ENCODE measurements at places on chromosomes 11 and 22.

GRCh38 chr11:10066441-10066840 is 227.6 kb downstream of the SBF2 start:
- DNase-seq, result no peak

GRCh38 chr11:17208257-17208999 is 642 bp upstream of the PIK3C2A start:
- peak; percentile 85 for DNase-seq

GRCh38 chr22:38437416-38437815 is 17.6 kb downstream of the KCNJ4 start:
- DNase-seq, result no peak

DNA sequence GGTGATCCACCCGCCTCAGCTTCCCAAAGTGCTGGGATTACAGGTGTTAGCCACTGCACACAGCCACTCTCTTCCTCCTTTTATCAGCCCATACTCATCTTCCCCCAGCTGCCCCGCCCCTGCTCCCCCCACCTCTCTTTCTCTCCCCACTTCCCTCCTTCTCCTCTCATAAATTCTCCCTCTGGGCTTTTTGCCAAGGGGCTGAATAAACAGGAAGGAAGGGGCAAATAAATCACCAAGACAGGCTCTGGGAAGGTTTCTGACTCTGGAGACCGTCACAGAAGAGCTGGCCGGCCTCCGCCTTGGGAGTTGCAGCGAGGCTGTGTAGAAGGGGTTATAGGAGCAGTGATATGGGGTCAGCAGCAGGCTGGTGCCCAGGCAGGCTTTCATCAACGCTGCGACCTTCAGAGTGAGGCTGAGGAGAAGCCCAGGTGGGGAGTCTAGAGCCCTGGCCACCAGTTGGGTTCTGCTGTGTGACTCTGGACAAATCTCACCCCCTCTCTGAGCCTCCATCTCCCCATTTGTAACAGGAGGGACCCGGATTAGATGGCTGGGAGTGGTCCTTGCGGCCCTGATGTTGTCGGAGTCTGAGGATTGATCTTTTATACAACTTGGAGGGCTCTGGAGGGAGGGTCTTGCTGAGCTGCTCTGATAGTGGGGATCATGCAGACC is 62.6 kb upstream of the RASD2 start:
- peak; percentile 91 for DNase-seq

DNA sequence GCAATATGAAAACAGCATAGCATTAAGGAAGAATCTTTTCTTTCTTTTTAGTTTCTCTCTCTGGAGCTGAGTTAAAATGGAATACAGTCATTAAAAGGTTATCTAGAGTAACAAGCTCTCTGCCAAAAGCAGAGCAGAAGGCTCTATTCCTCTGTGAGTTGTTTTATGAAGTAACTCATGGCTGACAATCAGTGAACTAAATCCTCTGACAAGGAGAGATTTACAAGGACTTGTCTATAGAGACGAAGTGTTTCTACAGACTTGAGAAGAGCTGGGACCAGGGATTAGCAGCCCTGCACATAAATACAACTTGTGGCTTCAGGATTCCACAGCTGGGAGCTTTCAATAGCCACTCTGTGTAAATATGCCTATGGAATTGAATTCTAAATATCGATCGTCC is 192.5 kb upstream of the RAG2 start:
- no peak for DNase-seq

DNA sequence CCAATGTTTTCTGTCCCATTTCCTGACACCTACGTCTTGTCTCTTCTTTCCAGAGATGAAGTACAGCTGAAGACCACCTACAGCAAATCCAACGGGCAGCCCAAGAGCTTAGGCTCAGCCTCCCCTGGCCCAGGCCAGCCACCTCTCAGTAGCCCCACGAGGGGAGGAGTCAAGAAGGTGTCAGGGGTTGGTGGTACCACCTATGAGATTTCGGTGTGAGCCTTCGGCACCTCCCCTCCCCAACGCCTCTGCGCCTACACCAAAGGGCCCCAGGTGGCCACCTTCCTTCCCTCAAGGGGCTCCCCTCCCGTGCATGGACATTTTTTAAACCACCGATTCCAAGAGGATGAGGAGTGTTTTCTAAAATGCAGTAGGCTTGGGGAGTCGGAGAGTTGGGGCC is 12.2 kb downstream of the MED19 start:
- no peak for DNase-seq

- no peak for DNase-seq
Observed at GRCh38 chr22:40524392-40525249, 111.9 kb downstream of the MRTFA start.

- DNase-seq, result no peak
Observed at GRCh38 chr22:42887523-42888507, 30.7 kb upstream of the ARFGAP3 start.

DNA sequence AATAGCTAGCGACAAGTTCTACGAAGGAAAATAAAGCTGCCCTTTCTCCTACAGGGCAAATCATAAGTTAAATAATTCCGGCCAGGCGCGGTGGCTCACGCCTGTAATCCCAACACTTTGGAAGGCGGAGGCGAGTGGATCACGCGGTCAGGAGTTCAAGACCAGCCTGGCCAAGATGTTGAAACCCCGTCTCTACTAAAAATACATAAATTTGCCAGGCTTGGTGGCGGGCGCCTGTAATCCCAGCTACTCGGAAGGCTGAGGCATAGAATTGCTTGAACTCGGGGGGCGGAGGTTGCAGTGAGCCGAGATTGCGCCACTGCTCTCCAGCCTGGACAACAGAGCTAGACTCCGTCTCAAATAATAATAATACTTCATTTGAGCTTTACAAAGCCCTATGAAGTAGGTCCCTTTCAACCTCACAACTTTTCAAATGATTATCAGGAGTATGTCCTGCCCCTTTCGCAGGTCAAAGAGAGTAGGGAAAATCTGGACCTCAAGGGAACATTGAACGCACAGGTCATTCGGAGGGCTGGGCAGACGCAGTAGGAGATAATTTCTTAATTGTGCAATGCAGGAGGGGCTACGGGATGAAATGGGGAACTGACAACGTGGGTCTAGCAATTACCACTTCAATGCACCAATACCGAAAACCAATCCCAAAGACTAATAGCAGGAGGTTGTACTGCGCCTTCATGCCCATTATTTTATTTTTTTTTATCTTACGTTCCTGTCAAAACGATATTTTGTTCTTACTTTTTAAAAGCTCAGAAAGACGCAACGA is 590 bp downstream of the COMMD9 start:
- DNase-seq, result no peak

DNA sequence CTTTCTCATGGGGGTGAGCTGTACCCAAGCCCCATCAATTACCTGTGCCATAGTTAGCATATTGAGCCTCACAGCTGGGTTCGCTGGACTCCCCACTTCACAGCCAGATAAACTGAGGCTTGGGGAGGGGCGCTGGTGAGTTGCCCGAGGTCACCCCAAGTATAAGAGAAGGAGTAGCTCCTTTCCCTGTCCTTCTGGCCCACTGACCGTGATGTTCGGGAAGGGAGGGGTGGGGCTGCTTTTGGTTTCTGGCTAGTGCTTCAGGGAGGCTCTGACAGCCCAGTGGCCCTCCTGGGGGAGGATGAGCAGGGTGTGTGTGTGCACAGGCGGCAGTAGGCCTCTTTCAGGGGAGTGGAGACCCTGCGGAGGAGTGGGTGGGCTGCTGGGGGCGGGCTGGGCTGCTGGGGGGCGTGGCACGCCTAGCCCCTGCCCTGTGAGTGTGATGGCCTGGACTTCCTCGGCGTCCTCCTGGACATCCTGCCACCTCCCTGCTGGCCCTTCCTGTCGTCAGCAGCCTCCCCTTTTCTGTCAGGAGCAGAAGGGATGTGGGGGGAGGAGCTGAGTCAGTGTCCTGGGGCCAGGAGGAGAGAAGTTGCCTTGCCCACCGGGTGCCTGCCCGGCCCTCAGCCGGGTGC is 50.3 kb downstream of the TRIOBP start:
- DNase-seq, result no peak

Measured in NCI-H1092 treated with DMSO at 0.1 percent for 48 hours (cell line).